Small intestine (tissue), 16 donors: ENCODE measurements at places on chromosomes 2 and 18. TPM values are rescaled to one million over a fixed set of nuclear protein-coding genes. Genes with fewer than 3 reads are reported as not detected.
A peak's percentile ranks its signal among the peaks of the same experiment; 100 is the strongest.

GRCh38 chr2:497770-498492, 179.3 kb downstream of the TMEM18 start:
- DNase-seq, result no peak

LYG2 gene
- polyA plus RNA-seq, result not detected

DNA sequence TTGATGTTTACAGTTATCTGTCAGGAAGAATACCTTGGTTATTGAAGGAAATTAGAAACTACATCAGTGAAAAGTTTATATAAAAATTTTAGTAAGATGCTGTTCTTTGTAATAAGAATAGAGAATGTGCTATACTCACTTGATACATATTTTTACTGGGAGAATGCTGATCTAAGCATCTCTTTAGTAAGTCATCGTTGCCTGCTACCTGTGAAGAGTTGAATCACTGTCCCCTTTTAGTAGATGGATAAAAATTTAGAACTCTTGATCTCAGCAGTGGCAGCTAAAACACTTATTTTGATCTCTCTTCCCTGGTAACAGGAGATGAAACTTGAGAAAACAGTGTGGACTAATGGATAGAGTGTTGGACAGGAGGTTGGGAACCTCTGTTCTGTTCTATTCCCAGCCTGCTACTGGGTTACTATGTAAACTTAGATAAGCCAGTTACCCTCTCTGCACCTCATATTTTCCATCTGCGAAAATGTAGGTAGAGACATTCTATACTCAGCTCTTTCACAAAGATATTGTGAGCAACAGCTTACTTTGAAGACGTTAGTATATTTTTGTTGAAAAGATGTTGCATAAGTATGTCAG, 100.3 kb downstream of the FEZ2 start:
- DNase-seq, result no peak

- no peak for DNase-seq
These were observed 72.6 kb upstream of the RAB6C start for GRCh38 chr2:129906861-129907235.

DNA sequence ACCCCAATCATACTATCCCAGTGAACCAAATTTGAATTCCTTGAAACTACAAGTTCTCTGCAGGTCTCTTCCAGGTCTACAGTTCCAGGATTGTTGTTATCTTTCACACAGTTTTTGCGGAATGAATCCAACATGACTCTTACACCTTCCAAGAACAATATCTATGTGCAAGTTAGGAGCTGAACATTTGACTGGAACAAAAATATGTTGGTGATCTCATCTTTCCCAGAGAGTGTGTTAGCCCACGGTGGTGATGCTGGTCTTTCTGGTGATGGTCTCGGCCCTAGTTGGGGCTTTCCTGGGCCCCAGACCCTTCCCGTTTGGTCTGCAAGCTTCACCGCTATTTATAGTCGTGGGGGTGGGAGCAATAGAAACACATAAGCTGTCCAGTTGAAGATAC, 173.7 kb downstream of the TPGS2 start:
- no peak for DNase-seq

CNDP1 gene
- polyA plus RNA-seq, result 11.9 TPM

DNA sequence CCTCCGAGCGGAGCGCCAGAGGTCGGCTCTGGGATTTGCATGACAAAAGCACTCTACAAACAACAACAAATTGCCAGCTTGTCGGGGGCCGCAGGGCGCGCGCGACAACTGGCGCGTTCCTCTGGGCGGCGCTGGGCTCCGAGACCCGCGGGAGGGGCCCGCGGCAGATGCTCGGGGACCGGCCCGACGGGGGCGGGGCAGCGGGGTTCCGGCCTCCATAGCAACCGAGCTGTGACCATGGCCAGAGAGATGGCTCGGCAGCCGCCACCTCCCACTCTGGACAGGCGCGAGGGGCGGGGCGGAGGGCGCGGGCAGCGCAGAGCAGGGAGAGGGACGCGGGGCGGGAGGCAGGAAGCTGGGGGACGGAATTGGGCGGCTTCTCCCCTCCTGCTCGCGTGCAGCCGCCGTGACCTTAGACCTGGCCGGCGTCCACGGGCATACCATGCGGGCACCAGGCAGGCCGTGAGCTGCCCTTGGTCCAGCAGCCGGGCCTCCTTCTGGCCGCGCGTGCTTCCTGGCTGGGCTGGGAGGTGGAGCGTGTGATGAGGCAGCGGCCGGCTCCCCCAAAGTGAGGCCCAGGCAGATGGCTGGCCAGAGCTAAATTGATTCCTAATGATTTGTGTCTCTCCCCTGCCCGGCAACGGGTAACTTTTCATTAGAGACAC, 171.5 kb downstream of the CELF4 start:
- DNase-seq, result peak; percentile 57

ABCA12 gene
- polyA plus RNA-seq, result under 0.01 TPM

- no peak for DNase-seq
These were observed 365.1 kb upstream of the NETO1 start for GRCh38 chr18:73232933-73233332.

DNA sequence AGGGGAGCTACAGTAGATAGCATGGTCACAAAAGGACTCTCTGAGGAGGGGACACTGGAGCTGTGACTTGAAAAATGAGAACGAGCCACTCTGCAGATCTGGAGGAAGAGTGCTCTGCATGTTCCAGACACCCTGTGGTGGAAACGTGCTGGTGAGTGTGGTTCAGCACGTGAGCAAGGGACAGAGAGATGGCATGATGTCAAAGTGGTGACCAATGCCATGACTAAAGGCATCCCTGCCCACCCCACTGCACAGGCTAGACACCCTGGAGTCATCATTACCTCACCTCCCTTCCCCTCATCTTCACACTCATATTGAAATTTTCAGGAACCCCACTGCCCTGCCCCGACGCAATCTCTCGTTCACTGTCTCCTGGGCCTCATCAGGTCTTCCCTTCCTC, 56.5 kb downstream of the SLC4A5 start:
- no peak for DNase-seq

DNA sequence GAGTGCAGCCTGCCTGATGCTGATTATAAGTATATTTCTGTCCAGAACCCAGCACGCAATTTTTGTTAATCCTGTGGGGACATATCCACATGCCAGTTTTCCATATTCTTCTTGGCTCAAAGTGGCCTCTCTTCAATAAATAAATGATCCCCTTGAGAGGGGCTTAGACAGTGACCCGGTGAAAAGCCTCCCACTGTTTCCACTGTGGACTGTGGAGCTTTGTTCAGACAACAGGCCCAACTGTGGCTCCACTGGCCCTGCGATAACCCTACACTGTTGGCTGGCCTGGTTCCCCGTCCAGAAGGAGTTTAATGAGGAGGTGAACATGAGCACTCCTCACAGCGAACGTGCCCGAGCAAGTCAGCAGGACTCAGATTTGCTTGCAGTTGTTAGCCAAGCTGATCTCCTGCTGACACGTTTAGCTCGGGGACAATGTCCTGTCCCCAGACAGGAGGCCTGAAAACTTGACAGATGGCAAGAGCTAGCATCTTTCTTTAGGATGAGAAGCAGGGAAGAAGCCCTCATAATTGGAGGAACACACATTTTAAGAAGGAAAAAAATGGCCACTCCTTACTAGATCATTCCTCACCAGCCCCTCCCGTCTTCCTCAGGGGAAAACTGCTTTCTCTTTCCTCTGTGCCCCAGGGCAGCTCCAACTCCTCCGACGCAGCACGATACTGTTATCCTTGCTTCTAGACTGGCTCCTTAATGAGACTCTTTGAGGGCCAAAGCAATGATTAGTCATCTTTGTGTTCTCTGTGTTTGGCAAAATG, 20.0 kb upstream of the MTCL1 start:
- no peak for DNase-seq

DNA sequence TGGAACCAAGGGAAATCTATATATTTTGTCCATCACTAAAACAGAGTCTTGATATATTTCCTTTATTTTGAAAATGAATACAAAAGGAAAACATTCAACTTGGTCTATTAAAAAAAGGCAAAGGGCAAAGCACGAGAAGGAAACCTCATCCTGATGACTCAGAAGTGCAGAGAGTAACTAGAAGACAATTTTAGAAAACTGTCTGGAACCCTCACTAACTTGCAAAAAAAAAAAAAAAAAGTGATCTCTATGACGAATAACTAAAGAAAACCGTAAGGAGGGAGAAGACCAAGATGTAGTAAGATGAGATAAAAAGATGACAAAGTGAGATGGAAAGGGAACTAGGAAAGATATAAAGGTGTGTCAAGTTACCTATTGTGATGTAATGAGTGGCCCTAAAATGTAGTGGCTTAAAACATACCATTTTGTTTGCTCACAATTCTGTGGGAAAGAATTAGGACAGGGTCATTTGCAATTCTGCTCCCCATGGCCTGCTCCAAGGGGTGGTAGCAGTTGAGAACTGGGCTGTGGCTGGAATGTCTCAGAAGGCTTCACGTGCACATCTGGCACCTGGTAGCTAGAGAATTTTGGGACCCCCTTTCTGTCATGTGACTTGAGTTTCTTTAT, 303.0 kb downstream of the DYSF start:
- no peak for DNase-seq

MC4R gene
- not detected for polyA plus RNA-seq

- DNase-seq, result no peak
These were observed 159.5 kb downstream of the PTGR3 start for GRCh38 chr18:75049455-75049789.

DNA sequence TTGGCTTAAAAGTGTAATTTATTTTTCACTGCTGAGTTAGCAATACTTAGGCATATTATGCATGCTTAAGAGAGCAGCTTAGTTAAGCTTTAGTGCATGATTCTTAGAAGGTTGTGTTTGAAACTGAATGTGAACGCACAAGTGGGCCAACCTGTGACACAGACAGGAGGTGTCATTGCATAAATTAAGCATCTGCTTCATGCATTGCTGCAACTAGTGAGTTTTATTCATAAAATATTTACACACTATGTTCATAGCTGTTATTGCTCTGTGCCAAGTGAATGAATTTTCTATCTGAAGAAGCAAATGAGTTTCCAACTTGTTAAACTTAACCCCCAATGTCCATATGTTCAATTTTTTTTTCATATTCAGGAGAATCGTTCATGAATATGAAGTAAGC, 806.4 kb downstream of the GALR1 start:
- no peak for DNase-seq

GRP gene
- polyA plus RNA-seq, result not detected

SERPINB12 gene
- polyA plus RNA-seq, result not detected

- DNase-seq, result peak; percentile 38
These were observed 107.7 kb downstream of the BCL11A start for GRCh38 chr2:60445684-60446179.

CAPN14 gene
- 0.06 TPM for polyA plus RNA-seq

ZNF532 gene
- 2.4 TPM for polyA plus RNA-seq

- no peak for DNase-seq
These were observed 56.4 kb upstream of the ATG16L1 start for GRCh38 chr2:233195027-233195426.

- DNase-seq, result no peak
These were observed 12.8 kb upstream of the HPCAL1 start for GRCh38 chr2:10289891-10290290.

GRCh38 chr2:169739351-169739750, 5.7 kb downstream of the KLHL23 start:
- DNase-seq, result peak; percentile 25

SPHKAP gene
- 0.01 TPM for polyA plus RNA-seq

- no peak for DNase-seq
These were observed 1.8 kb downstream of the AGAP1 start for GRCh38 chr2:235495373-235496238.

TEX44 gene
- polyA plus RNA-seq, result not detected

DNA sequence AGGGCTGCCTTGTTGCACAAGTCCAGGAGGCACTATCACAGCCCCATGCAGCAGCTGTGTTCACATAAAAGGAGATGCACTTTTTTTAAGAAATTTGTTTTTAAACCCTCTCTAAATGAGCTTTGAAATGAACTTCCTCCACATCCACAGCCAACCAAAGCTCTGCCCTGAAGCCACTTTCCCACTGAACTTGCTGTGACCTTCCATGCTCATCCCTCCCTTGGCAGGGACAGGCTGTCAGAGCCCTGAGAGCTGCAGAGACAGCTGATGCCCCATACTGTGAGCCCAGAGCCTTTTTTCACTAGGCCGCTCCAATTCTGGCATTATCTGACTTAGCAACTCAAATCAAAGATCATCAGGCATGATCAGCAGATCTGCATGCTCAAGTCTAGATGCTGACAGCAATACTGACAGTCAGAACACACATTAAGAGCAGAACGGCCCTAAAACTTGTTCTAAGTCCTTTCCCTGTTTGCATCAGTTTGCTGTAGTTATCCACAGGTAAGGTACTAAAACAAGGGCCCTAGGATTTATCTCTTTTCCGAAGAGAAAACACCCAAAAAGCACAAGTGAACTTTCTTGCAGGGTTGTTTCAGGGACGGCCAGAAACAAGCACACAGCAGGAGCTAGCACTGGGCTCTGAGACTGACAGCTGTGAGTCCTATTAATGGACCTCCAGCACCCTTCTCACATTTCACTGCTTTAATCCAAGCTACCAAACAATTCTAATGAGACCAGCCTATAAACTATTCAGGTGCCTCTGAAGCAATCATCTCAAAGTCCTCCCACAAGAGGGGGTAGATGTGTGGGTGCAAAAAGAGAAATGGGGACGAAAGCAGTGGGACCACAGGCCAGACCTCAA, 34.9 kb downstream of the RNU4ATAC start:
- no peak for DNase-seq

DNA sequence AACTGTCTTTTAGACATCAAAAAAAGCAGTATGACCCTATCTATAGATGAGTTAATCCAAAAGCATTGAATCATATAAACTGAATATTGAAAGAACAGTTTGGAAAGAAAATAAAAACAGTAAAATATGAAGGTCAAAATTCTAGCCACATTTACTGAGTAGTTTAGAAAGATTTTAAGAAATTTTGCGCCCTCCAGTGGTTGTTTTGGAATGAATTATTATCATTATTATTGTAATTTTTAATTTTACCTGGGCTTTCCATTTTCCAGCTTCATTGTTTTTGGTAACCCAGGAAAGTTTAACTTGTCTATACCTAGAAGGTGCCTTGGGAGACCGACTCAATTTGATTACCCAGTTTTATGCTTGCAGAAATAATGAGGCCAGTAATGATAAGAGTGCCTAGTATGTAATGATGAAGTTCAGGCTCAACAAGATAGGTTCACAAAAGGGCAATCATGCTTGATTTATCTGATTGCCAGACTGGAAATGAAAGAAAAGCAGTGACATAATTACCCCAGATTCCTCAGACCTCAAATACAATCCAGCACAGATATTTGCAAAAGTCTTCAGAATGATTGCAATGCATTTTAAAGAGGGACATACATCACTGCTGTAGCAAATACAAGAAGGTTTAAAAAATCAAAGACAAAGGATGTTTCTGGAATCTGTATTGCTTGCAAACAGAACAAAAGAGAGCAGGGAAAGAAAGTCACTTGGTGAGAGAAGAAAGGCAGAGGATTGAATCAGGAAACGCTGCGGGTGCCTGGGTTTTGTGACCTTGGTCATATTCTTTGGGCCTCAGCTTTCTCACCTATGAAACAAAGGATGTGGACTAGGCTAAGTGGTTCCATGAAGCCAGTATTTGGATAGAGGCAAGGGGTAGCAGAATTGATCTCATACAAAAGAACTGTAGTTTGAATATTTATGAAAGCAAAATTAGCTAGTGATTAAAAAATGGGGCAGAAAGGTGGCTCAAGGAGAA, 153.8 kb downstream of the MAP2 start:
- DNase-seq, result peak; percentile 3
